ENCODE measurements at places on chromosomes 7 and 10.

GRCh38 chr7:92723205-92723604 is 113.2 kb downstream of the CDK6 start:
- DNase-seq, result no peak

GRCh38 chr10:123244747-123245146 is 90.5 kb downstream of the BUB3 start:
- no peak for DNase-seq

- no peak for DNase-seq
Observed at GRCh38 chr10:127319691-127320090, 123.3 kb upstream of the INSYN2A start.

- no peak for DNase-seq
Observed at GRCh38 chr7:155289949-155290501, 7.7 kb upstream of the INSIG1 start.

- DNase-seq, result no peak
Observed at GRCh38 chr7:111357691-111358090, 204.6 kb downstream of the IMMP2L start.

DNA sequence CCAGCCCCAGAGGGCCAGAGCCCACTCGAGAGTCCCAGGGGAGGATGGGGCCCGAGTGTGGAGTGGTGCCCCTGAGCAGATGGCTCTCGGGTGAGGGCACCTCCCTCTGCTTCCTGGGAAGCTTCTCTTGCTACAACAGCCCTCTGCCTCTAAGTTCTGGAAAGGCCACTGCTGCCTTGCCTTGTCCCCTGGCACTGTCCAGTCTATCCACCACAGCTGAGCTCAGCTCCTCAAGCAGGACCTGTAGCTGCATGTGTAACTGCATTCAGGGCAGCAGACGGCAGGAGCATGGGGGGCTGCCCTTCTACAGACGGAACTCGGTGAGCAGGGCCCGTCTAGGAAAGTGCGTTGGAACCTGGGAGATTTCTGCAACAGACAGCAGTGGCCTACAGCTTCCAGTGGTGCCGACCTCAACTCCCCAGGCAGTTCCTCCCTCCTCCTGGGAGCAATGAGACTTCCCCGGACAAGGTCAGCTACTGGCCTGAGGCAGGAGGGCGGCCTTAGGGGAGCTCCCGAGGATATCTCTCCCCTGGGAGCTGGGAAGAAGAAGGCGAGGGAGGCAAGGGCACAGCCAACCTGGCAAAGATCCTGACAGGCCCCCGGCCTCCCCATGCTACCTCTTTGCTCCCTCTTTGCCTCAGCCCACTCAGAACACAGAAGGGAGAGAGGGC is 88.5 kb downstream of the DLG5 start:
- DNase-seq, result no peak

GRCh38 chr7:90726623-90727022 is 130.5 kb downstream of the CDK14 start:
- no peak for DNase-seq

DNA sequence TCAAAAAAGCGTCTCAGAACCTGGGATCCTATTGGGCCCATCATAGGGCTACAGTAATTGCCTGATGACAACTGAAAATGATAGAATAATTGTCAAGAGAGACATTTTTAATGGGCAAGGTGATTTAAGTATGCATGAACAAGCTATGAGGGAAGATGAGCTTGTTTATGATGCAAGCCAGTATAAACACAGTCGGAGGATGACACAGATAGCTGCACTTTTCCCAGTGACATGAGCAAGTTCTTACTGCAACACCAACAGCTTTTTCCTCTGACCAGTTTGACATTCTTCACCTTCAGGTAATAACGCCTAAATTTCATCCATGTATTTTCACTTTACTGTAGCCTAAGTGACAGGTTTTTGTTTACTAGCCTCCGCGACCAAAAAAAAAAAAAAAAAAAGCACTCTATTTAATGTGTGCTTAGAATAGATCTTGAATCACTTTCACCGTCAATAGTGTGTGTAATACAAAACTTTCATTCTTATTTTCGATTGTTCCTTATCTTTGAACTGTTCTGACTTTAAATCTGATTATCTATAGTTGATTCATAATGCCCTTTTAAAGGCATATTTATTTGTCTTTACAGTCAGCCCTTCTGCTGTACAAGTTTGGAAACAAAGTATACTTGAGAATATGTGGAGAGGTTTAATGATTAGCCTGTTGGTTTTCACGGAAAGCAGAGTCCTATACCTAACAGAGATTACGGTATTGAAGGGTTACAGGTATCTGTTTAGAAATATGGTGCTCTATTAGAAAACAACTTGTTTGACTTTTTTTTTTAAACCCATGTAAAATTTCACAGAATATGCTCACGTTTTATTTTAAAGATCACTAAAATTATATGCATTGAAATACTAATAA is 1.7 kb downstream of the FOXP2 start:
- DNase-seq, result no peak

- no peak for DNase-seq
Observed at GRCh38 chr7:37216923-37217322, 231.7 kb downstream of the ELMO1 start.

- DNase-seq, result no peak
Observed at GRCh38 chr10:132851451-132851850, 65.5 kb upstream of the NKX6-2 start.

DNA sequence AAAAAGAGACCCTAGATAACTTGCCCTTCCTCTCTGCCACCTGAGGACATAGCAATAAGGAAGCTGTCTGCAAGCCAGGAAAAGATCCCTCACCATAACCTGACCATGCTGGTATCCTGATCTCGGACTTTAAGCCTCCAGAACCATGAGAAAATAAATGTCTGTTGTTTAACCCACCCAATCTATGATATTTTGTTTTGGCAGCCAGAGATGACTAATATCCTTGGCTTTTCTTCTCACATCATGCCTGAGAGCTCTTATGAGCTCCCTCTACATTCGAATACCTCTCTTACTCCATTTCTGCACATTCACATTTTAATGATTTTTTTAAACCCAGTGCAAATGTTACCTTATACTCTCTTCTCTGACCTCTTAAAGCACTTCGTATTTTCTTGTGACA is 214.0 kb upstream of the CHRM2 start:
- DNase-seq, result no peak

DNA sequence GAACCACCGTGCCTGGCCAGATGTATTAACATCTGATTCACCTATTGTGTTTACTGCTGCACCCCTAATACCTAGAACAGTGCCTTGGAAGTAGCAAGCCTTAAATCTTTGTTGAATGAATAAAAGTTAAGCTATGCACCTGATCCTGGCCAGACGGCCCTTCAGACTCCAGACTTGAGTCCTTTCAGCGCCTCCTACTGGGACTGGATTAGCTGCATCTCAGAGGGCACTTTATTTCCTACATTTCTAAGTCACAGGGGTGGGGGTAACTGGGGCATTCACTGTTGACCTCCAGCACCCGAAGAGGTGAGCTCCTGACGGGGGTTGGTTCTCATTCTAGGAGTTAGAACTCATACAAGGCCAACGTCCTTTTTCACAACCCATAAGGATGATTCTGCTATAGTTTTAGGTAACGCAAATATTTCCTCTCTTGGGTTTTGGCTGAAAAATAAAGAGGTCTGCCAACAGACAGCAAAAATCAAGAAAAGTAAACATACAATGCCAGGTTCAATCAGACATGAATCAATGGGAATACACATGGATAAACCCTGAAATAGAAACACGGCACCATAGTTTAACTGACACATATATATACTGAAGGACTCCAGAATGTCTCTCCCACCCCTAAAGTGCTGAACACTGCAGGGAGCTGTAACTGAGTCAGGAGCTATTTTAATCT is 48.0 kb upstream of the DLG5 start:
- DNase-seq, result no peak

- no peak for DNase-seq
Observed at GRCh38 chr10:103350175-103350516, 794 bp downstream of the PCGF6 start.

- DNase-seq, result peak; percentile 89
Observed at GRCh38 chr7:149209518-149210269, 14.3 kb downstream of the ZNF282 start.

DNA sequence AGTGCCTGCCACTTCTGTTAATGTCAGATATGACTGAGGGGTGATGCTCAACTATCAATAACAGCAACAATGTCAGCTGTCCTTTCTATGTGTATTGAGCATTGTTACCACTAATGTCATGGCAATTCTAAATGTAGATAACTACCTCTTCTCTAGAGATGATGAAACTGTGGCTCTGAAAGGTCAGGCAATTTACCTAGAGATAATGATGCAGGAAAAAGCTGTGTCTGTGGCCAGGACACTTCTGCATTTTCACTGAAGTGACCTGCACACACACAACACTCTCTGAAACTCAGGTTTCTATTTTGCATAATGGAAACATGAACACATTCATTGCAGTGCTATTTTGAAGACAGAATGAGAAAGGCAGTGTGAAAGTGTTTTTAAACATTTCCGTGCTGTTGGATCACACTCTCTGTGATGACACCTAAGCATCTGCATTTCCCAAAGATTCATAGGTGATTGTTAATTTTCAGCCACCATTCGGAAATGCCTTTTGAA is 148.2 kb downstream of the KCND2 start:
- DNase-seq, result no peak

GRCh38 chr10:34845070-34845469 is 30.0 kb upstream of the PARD3 start:
- no peak for DNase-seq

DNA sequence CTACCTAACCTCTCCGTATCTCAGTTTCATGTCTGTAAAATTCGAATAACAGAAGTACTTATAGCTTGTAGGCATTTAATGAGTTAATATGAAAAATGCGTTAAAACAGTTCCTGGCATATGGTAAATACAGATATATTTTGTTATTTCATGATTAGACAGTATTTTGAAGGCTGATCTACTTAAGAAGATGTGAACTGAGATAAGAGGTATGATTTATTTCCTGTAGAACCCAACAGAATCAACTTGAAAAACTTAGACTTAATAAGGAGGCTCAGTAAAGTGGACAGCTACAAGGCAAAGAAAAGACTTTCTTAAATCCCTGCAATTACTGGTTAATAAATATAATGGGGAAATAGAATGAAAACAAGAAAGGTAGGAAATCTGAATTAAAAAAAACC is 103.3 kb downstream of the FANK1 start:
- no peak for DNase-seq

DNA sequence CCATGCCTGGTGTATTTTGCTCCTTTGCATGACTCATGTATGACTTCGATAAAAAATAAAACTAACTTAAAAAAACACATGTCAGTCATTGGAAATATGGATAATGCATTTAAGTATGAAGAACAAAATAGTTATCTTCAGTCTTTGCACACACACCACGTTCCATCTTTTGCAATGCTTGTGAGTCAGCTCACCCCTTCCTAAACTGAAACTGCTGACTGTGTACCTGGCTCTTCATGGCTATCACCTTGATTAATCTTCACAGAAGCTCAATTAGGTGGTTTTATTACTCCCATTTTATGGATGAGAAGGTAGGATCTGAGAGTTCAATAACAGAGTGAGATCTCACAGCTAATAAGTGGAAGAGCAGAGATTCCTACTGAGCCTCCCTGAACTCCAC is 79.5 kb downstream of the CARD11 start:
- DNase-seq, result no peak

GRCh38 chr7:38615665-38616064 is 15.5 kb downstream of the AMPH start:
- no peak for DNase-seq

DNA sequence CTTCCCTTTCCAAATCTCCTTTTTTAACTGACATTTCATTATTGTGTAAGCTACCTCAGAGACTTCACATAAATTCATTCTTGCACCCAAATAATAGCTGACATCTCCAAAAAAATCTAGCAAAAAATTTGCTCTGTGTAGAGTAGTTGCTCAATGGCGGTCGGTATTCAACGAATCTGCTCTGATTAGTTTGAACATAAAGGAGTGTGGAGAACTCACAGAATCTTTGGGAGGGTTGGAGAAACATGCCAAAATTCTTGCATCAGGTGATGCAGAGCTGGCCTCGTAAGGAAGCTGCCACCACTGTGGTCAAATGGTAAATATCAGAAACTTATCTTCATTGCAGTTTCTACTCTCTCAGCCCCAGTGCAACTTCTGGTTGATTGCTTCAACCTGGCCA is 201.2 kb upstream of the MDFIC start:
- no peak for DNase-seq

DNA sequence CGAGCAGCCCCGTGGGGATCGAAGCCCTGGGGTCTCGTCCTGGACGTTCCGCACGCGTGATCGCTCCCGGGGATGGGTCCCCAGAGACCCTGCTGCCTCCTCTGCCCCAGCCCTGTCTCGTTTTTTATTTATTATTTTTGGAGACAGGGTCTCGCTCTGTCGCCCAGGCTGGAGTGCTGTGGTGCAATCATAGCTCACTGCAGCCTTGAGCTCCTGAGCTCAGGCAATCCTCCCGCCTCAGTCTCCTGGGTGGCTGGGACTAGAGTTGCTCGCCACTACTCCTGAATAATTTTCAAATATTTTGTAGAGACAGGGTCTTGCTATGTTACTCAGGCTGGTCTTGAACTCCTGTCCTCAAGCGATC is 319 bp upstream of the STX1A start:
- DNase-seq, result no peak

DNA sequence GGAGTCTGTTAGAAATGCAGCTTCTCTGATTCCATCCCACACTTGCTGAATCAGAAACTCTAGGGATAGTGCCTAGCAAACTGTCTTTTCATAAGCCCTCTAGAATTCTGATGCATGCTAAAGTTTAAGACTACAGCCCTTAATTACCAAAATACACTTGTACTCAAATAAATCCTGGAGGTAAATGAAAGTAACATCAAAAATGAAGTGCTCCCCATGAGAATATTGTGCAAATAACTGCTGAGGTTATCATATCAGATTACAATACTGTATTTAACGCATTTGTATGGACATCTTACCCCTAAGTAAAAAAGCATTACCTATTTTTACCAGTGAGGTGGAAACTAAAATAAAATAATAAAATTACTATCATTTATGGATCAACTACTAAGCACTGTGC is 104.7 kb downstream of the CHCHD3 start:
- DNase-seq, result no peak

DNA sequence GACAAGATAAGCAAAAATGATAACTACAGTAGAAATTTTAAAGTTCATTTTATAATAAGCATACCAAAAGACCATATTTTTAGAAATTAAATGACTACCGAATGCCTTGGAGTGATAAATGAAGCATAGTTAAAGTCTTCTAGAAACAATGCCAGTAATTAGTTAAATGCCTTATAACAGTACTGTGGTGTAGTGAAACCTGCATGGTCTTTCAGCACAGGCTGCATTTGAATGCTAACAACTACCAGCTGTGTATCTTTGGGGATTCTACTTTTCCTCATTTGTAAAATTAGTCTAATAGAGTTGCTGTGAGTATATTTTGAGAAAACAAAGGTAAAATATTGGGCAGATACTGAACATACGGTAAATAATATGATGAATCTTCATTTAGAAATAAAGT is 25.1 kb downstream of the TSPAN12 start:
- DNase-seq, result no peak

- no peak for DNase-seq
Observed at GRCh38 chr7:126487728-126488442, 764.9 kb downstream of the GRM8 start.

GRCh38 chr7:140053812-140054539 is 8.8 kb downstream of the PARP12 start:
- DNase-seq, result no peak

- no peak for DNase-seq
Observed at GRCh38 chr7:121945480-121946236, 72.7 kb downstream of the PTPRZ1 start.

All from activated CD4-positive, alpha-beta T cell treated with anti-CD3 and anti-CD28 coated beads, Interleukin-2, amount 50 U/mL, for 16 hours (primary cell).